ENCODE measurements at places on chromosomes 4 and X. TPM values are rescaled to one million over a fixed set of nuclear protein-coding genes. Genes with fewer than 3 reads are reported as not detected.

Gene CENPVL2
- 1.7 TPM for total RNA-seq

Gene NKX6-1
- not detected for total RNA-seq

Gene EFHC2
- 1.9 TPM for total RNA-seq

Gene GATA1
- total RNA-seq: 0.31 TPM

Gene EREG
- total RNA-seq: under 0.01 TPM

Gene STK26
- 0.78 TPM for total RNA-seq

Gene NEIL3
- 3.7 TPM for total RNA-seq

DNA sequence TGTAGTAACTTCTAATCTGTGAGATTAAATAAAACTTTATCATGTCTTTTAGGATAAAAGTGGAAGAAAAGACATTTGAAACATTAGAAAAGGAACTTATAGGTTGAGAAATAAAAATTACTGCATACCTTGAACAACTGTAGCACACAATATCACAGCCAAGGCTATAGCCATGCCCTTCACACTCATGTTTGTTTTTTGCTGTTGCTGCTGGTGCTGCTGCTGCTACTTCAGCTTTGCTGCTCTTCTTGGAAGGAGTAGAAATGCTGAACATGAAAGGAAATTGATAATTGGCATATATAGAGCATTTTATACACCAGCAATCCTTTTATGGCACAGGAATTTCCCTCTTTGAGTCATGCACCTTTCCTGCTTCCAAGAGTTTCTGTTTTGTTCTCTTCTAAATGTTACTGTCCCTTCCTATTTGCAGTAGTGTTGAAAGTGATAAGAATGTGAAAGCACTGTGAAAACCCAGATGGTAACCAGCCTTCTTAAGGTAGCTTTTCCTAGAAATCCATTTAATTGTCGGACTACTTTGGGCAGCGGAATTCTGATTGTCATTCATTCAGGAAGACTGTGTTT lies at the start of gene CXCL11:
Gene CXCL11 (minus strand): TSS at position 272 of the 582 bp plus-strand sequence. CDS start 83 bp downstream, at position 189.
- DNase-seq: no peak

DNA sequence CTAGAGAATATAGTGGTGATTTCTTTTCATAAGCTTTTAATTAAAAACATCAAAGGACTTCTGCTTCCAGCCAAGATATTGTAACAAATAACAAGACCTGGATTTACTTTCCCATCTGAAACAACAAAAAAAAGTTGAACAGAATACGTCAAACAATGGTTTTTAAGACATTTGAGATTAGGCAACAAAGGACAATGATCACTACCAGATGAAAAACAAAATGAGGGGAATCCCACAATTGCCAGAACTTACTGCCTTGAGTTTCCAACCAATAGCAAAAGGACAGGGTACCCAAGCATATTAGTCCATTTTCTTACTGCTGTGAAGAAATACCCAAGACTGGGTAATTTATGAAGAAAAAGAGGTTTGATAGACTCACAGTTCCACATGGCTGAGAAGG lies 341.4 kb upstream of the INTU start:
- DNase-seq: no peak

GRCh38 chrX:13955975-13956374 lies 73.7 kb downstream of the GEMIN8 start:
- DNase-seq: no peak

DNA sequence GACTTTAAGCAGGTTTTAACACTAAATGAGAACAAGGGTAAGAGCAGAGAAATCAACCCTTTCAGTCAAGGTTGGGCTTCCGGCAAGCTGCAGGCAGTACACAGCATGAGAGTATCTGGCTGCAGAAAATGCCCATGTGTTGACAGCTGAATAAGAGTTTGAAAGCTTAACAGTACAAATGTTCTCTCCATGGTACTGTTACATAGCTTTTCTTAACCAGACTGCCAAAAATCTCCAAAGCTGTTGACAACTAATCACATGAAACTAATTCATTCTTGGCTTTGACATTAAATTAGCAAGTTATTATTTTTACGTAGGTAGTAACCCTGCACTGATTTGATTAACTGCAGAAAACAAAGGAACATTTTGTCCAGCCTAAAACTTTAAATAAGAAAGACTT lies 153.5 kb downstream of the SLC10A7 start:
- DNase-seq: no peak

DNA sequence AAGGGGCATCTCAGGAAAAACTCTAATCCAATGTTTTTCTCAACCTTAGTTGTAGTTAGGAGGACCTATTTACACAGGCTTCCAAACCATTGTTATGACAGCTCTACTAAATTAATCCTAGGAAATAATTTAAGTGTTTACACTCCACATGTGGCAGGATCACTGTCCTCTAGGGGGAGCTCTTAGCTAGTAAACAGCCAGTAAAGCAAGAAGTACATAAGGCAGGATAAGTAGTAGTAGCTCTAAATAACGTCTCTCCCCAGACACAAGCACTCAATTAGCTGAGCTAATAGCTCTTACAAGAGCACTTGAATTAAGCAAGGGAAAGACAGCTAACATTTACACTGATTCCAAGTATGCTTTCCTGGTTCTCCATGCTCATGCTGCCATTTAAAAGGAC lies 37.3 kb downstream of the NUDT11 start:
- DNase-seq: no peak

DNA sequence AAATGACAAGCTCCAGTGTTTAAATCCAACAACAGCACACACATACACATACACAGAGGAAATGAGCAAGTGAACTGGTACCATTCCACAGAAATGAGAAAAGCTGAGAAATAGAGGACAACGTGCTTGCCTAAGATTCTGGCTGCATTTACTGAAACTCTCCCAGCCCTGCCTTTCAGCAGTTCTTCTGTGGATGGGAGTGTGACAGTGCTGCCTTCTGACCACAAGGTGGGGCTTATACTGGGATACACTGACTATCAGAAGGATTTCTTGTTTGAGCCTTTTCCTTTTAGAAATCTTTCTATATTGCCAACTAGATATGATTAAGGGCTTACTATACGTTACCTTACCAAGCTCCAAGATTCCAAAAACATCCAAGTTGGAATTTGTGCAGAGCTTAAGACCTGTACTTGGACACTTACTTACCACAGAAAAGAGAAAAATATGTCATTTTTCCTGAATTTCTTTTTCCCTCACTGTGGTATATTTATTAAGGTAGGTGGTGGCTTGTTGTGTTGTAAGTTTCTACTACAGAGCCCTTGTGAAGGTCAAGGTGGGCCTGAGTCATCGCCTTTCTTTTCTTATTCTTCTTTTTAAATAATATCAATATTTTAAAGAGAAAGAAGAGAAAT lies 10.7 kb upstream of the CXCL8 start:
- DNase-seq: peak; percentile 30

Measured in occipital lobe (tissue), 3 donors.